ENCODE measurements at places on chromosomes 6 and 20.

- peak; percentile 96 for DNase-seq
Measured at GRCh38 chr6:163900570-163900969, 486.1 kb downstream of the QKI start.

DNA sequence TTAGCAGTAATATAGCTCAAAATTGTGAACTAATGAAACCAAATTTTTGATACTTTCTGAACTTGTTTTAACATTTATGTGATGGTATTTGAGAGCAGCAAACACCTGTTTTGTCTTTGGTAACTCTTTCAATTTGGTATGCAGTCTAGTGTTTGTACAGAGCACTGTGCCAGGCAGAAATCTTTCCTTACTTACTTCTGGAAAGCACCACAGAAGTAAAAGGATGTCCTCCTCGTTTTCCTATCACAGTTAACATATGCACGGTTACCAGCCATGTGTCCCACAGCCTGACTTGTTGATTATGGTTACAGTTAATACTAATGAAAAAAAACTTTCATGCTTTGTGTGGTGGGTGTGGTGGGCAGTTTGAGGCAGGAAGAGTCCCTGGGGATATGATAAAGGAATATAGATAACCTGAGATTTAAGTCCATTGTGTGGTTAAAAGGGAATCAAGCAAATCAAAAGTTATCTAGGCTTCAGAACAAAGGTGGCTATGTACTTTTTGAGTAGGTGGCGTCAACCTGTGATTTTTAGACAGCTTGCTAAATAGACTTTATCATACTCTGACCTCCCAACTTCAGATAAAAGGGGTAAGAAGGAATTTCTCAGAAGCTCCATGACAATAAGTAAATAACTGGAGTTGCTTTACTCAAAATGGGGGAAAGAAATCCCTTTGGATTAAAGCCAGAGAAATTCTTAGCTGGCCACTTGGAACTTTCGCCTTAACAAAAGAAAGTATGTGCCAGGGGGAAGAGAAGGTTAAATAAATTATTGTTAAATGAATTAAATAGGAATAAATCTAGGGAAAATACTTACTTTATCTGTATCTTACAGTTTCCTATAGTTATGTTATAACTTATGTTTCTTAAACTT lies 20.1 kb upstream of the COL10A1 start:
- DNase-seq = peak; percentile 47

DNA sequence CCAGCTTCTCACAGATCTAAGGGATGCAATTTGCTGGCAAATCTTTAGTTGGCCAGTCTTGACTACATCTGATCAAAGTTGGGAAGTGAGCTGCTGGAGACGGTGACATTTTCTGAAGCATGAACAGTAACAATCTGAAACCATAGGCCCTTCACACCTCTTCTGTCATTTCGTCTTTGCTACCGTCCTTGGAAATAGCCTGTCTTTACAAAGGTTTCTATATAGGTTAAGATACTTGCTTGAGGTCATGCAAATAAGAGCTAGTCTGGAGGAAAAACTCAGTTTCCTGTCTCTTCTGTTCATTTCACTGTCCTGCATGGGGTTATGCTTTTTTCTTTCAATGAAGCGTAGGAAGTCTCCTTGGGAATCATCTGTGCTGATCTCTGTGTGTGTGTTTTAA lies 55.6 kb downstream of the CARMIL1 start:
- no peak for DNase-seq

- DNase-seq = no peak
Measured at GRCh38 chr6:114167583-114168576, 174.9 kb downstream of the HS3ST5 start.

- peak; percentile 81 for DNase-seq
Measured at GRCh38 chr20:19880256-19881079, 122.4 kb downstream of the RIN2 start.

DNA sequence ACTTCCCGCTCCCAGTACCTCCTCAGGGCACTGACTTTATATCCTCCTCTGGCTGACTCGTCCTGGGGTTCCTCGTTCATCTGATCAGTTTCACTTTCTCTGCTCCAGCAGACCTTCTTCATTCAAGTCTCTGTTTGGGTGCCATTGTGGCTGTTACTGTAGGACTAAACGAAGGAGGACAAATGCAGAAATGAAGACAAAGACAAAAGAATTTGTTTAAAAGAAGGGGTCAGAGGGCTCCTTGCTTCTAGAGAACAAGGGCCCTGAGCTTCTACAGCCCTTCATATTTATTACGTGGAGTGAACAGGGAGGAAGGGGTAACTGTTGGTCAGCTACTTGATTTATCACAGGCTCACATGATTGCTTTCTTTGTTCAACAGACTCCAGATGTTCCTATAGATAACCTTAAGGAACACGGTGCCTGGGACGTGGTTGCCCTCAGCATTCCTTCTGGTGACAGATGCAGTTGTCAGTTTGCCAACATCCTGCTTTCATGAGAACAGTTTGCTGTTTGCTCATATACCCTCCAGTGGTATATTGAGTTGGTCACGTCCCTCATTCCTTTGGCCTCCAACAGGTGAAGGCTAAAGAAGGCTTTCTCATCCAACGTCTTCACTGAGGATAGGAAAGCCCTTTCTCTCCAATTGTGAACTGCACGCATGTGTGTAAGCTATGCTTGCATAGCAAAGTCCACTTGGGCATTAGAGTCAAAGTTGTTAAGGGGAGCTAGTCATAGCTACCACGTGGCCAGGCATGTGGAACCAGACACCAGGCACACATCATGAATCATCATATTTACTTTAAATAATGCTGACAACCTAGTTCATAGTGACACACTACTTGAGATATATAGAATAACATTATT lies 69.1 kb upstream of the BTN3A2 start:
- DNase-seq = peak; percentile 70

- no peak for DNase-seq
Measured at GRCh38 chr20:63327231-63327745, 33.9 kb downstream of the CHRNA4 start.

DNA sequence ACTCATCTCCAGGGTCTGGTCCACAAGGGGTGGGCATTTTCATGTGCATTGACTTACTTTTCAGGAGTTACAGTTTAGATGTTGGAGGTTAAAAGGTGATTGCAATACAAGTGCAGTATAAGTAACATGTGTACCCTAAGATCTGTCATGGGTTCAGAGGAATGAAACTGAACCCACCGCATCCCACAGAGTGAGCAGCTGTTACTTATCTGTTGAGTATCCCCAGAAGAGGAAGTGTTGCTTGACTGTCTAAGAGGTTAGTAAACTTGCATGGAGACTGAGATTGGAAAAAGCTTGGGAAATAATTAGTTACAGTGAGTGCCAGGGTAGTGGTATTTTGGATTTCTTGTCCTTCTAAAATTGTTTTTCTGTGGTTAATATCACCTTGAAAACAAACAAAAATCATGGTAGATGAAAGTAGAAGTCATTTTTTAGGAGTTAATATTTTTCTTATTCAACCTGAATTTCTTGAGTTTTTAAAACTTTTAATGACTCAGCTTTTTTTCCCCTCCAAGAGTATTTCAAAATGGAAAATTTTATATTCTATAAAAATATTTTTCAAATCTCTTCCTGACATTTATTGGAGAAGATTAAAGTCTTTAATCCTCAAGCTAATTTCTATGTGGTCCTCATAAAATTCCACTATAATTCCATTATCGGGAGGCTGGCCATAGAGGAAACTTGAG lies 306.1 kb downstream of the ZNF217 start:
- no peak for DNase-seq

DNA sequence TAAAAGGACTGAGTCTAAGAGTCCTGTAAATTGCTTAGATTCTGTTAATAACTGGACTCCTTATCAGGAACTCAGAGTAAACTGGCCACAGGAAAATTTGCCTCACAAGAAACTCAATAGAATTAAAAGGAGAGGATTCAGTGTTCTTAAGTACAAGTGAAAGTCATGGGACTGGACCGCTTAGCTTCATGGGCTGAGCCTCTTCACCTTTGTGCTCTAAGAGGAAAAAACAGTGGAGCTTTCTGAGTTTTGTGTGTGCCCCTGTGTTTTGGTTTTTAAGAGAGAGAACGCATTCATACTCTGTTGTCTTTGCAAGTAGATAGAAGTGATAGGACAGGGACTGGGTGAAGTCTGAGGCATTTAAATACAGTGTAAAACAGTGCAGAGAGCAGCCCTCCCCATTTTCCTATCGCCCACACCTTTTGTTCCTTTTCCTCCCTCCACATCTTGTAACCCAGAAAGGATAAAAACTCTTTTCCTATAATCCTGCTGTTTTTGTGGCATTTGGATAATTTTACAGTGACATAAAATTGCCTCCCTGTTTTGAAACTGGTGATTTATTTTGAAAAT lies 49.6 kb downstream of the FOXO3 start:
- no peak for DNase-seq

GRCh38 chr20:55239269-55239668 lies 763.9 kb downstream of the DOK5 start:
- DNase-seq = no peak

GRCh38 chr6:144055121-144055931 lies 40.0 kb downstream of the SF3B5 start:
- DNase-seq = no peak
